ENCODE measurements at places on chromosomes 7 and 10.

DNA sequence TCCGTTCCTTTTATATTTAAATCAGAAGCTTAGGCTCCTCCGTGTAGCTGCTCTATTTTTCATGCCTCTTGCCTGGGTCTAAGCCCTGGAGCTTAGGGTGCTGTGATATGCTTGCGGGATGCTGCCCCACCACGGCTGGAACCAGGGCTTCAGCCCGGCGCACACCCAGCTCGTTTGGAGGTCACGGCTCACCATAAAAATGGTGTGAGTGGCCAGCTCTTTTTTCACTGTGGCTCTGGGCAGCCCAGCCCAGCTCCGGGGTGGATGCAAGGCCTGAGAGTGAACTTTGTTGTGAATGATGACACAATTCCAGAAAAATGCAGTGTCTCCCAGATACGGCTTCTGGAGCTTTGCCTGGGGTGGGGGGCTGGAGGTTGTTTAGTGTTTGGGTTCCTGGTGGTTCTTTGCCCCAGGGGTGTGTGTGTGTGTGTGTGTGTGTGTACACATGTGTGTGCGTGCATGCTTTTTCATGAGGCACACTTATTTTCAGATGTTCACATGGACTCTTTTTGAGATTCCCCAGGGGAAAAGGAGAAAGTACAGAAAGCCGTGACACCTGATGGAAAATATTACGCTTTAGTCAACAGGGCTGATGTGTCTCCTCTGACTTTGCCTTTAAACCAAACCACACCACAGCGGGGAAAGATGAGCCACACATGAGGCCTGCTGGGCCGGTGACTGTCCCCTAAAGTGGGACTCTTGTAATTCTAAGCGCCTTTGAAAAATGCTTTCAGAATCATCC, 46.2 kb downstream of the GRK5 start:
- DNase-seq, result no peak

GRCh38 chr10:99628923-99629624, 8.8 kb upstream of the SLC25A28 start:
- DNase-seq, result no peak

DNA sequence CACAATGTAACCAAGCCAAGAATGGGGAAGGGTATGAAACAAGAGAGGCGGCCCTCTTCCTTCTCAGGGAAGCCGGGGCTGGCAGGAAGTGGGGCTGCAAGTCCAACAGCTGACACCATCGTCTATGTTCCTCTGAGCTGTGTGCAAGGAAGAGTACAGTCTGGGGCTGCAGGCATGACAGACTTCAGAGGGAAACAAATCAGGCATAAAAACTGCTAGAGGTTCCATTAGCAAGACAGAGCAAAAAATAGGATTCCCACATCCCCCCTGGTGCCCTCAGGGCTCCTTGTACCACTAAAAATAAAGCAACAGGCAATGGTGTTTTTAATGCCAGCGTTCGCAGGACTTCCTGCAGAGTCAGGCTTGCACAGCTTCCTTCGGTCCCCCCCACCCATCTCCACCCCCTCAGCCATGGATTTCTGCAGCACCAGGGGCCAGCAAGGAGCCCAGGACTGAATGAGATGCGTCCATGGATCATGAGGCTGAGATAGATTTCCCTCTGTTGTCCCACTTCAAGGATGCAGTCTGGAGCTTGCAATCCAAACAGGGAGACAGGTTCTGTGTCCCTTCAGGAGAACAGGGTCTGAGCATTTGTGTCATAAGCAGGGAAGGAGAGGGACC, 34.6 kb downstream of the KCNMA1 start:
- no peak for DNase-seq

DNA sequence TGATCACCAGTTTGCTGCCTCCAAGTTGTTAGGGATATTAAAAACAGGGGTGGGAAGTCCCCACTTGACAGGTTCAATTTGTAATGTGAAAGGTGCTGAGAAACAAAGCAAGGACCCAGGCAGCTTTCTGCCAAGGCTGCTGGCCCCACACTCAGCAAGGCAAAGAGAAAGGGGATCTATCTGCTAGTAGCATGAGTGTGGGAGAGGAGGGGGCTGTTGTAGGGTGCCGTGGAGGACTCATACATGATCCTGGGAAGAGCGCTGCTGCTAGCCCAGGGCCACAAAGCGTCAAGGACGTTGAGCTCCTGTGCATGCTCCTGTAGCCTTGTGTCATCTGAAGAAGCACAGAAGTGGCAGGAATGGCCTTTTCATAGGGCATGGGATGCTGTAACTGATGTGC, 96.5 kb upstream of the INSYN2A start:
- no peak for DNase-seq

GRCh38 chr10:22258471-22258870, 40.7 kb upstream of the EBLN1 start:
- DNase-seq, result no peak

- DNase-seq, result no peak
Observed at GRCh38 chr10:92124616-92125143, 166.2 kb downstream of the CPEB3 start.

DNA sequence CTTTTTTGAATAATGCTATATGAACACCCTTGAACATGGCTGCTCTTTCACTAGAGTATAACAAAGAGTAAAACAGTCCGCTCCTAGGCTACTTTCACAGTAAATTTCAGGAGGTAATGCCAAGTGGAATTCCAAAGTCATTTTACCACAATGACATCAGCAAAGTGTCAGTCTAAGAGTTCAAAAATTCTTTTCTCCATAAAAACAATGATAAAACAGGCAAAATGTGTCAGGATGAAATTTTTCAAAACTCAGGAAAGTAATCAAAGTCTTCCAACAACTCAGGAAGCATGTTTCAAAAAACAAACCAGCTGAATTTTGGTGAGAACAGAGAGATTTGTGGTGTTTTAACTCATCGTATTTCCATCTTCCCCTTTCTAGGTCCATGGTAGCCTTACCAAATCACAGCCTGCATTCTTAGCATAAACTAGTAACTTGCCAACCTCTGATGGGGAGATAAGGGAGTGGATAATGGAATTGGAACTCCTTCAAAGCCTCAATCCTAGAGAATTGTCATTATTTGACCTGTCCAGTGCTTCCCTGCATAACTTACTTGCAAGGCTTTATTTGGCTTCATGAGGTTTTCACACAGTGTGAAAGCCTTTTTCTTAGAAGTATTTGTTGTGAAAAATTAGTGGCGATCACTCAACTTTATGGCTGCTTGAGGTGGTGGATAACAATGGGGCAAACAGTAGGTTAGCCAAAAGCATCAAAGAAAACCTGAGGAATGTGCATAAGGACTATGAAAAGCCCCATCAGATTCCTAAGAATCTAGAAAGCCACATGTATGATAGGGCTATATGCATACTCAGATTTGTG, 302.7 kb downstream of the HDAC9 start:
- no peak for DNase-seq

GRCh38 chr7:99003419-99003818, 125.1 kb downstream of the TRRAP start:
- DNase-seq, result no peak

- no peak for DNase-seq
Observed at GRCh38 chr10:21972584-21972983, 30.9 kb downstream of the DNAJC1 start.

All from activated CD4-positive, alpha-beta T cell treated with anti-CD3 and anti-CD28 coated beads for 1 hour (primary cell).